Retina (tissue), 1 donor: ENCODE measurements at places on chromosomes 5 and 9.

GRCh38 chr5:607541-608428 is 4.4 kb upstream of the CEP72 start:
- DNase-seq: no peak

- no peak for DNase-seq
These were observed 694.1 kb upstream of the C9orf72 start for GRCh38 chr9:28267351-28267750.

- no peak for DNase-seq
These were observed 81.7 kb upstream of the SPTLC1 start for GRCh38 chr9:92196909-92197308.

DNA sequence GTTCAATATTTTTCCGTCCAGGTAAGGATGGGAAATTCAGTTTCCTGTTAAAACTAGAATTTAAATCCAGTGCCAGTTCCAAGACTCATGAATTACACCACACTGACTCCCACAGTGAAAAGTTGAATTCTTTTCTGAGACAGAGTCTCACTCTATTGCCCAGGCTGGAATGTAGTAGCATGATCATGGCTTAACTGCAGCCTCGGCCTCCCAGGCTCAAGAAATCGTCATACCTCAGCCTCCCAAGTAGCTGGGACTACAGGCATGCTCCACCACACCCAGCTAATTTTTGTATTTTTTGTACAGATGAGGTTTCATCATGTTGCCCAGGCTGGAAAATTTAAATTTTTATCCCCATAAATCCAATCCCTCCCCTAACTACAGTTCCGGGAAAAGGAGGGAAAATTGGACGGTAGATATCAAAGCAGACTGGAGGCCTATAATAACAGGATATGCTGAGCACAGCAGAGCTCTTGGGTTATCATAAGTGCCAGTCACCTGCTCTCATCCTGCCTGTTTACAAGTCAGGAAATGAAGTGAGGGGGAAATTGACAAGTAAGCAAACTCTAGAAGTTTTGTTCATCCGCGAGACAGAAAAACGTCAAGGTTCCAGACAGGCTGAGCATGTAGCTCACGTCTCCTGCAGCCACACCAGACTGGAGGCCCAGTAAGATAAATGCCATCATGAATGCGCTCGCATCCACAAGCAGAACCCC is 105.7 kb downstream of the UGCG start:
- no peak for DNase-seq

DNA sequence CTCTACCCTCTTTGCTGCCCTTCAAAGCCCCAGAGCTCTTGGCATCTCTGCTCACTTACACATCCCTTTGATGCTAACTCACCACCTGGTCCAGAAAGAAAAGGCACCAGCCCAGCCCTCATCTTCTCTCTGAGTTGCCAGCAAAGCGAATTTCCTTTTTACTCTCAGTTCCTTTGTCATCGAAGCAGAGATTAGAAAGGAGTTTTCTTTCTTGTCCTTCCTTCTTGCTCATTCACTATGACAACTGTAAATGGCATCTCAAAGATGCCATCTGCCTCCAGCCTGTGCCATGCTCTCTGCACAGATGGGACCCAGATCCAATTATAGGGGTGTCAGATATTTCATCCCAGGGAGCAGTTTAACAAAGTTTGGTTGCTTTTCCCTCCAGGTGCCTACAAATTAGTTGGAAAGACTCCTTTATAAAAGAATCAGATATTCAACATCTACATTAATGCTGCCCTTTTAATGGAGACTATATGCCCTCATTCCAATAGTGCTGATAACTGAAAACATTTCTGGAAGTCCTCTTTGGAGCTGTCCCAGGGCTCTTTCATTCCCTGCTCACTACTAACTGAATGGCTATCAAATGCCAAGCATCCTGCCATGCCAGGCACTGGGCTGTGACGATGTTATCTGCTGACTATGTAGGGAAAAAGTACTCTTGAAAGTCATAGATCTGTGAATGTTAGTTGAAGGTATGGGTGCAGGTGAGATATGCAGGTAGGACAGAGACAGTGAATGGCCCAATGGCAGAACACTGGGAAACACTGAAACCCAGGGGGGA is 58.9 kb downstream of the SUSD1 start:
- no peak for DNase-seq

- DNase-seq: no peak
These were observed 15.3 kb upstream of the AHRR start for GRCh38 chr5:306011-306805.

DNA sequence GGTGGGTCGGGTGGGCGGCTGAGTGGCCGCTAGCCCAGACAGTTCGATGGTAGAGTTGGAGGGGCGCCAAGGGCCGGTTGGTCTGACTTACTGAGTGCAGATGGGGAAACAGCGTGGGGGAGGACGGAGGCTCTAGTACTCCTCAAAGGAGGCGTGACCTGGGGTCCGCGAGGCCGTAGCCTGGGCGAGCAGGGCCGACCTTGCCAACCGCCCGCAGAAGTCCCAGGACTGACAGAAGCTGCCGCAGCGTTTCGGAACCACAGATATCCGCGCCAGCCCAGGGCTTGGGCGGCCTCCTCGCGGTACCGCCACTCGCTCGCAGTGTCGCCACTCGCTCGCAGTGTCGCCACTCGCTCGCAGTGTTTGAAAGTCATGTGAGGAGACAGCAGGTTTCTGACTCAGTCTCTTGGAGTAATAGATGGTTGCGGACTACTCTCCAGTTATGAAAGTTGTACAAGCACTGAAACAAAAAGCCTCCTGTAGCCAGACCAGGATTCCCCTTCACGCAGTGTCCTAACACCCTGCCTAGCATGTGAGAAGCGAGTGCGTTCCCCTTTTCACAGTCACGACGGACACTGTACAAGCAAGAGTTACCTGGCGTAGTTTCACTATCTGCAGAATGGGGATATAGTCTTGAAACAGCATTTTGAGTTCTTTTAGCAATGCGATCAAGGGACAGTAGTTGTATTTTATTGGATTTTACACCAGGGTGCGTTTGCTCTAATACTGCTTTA is 674 bp downstream of the TMEM38B start:
- DNase-seq: no peak

DNA sequence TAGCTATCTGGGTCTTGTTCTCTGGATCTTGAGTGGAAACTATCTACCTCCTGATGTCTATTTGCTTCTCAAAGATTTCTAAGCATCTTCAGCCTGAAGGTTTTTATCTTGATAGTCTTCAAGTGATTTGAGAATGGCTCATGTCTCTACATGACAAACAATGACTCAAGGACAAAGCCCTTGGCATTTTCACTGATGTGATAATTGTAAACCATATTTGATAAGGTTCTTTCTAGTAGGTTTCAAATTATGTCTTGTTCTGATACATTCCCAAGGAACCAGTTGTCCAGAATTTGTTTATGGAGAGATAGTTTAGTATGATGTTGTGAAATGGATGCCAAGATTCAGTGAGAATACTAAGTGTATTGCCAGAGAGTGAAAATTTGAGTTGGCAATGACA is 1079.3 kb upstream of the CDH9 start:
- DNase-seq: no peak

DNA sequence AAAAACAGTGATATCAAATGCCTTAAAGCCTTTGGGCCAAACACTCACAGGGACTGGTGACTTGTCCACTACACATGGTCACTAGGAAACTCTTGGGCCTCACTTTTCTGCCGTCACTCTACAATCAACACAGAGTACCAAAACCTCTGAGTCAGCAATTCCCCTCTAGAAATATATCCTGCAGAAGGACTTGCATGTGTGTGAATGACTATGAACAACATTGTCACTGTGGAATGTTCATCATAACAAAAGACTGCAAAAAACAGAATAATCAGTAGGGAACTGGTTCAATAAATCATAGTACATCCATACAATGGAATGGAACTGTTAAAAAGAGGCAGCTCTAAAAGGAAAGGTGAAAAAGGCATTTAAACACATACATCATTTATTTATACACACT is 44.1 kb upstream of the SMU1 start:
- DNase-seq: no peak

GRCh38 chr5:154059039-154059430 is 20.3 kb downstream of the MFAP3 start:
- DNase-seq: no peak

DNA sequence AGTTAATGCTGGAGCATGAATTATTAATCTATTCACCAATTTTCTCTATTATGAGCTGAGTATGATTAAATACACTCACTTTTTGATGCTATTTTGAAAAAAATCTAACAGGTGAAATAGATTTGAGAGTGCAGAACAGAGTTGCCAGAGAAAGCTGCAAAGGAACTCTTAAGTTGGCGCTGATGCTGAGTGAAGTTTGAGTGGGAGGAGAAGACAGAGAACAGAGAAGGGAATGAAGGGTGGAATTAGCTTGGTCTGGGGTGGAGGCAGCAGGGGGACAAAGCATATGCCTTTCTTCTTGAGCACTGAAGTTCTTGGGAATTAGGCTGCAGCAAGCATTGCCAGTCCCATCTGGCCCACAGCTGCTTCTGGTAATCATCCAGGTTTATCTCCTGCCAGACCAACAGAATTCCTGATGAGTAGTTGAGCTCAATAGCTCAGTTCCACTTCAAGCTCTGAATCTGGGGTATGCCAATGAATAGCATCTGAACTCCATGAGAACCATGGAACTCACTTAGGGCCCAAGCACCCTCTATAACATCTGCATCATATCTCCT is 290.1 kb downstream of the HINT1 start:
- DNase-seq: no peak

DNA sequence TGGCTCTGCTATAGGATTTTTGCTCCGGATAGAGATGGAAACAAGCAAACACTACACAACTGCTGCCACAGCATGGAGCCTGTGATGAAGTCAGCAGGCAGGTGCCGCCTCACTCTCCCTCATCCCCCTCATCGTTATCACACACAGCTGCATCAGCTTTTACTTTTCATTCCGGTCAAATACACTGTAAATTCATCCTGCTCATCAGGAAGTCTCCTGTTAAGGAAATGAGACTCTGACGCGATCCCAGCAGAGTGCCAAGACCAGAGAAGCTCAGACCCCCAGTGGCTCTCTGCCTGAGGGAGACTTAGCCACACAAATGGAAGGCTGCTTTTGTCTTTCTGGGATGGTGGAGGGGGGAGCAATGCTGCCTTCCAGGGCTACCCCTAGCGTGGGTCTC is 270.2 kb downstream of the ELAVL2 start:
- DNase-seq: peak; percentile 64

- no peak for DNase-seq
These were observed 183.7 kb downstream of the TAF11L14 start for GRCh38 chr5:17817990-17818389.

DNA sequence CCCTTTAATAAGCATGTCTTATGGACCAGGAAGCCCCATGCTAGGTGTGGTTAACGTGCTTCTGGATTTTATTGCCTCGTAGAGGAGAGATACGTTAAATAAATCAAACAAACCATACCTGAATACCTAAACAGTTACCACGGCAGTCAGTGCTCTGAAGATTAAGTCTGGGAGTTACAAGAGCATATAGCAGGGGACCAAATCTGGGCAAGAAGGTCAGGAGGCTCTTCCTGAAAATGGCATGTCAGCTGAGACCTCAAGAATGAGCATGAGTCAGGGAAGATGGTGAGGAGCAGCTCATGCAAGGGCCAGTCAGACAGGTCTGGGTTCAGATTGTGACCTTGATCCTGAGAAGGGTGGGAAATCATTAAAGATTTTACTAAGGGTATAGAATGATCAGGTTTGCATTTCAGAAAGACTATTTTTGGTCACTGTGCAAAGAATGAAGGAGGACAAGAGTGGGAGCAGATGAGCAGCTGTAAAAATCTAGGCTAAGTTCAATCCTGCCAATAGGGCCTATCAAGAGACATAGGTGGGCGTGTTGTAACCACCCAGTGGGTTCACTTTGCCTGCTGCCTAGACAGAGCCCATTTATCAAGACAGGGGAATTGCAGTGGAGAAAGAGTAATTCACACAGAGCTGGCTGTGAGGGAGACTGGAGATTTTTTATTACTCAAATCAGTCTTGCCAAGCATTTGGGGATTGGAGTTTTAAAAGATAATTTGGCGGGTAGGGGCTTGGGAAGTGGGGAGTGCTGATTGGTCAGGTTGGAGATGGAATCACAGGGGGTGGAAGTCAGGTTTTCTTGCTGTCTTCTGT is 4.8 kb upstream of the ZNF366 start:
- no peak for DNase-seq

DNA sequence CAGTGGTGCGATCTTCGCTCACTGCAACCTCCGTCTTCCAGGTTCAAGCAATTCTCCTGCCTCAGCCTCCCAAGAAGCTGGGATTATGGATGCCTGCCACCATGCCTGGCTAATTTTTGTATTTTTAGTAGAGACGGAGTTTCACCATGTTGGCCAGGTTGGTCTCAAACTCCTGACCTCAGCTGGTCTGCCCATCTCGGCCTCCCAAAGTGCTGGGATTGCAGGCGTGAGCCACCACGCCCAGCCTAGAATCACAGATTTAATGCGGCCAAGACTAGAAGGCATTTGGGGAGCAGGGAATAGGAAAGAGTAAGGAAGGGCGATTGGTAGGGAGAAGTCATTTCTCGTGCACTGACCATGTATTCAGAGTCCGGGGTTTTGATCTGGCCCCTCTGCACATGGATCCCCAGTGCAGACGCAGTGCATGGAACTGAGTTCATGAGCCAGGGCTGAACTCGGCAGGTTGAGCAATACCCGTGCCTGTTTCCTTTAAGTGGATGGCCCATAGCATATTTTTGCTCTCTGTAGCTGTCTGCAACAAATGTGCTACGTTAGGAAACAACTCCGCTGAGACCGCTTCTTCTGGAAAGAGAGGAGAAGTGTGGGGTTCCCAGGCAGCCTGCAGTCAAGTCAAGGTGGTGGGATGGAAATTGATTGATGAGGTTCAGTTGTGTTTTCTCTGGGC is 3.4 kb upstream of the HMCN2 start:
- no peak for DNase-seq

- DNase-seq: no peak
These were observed 50.2 kb upstream of the ADRA1B start for GRCh38 chr5:159866093-159866492.

- DNase-seq: no peak
These were observed 9.6 kb downstream of the SEC61B start for GRCh38 chr9:99231711-99232110.

DNA sequence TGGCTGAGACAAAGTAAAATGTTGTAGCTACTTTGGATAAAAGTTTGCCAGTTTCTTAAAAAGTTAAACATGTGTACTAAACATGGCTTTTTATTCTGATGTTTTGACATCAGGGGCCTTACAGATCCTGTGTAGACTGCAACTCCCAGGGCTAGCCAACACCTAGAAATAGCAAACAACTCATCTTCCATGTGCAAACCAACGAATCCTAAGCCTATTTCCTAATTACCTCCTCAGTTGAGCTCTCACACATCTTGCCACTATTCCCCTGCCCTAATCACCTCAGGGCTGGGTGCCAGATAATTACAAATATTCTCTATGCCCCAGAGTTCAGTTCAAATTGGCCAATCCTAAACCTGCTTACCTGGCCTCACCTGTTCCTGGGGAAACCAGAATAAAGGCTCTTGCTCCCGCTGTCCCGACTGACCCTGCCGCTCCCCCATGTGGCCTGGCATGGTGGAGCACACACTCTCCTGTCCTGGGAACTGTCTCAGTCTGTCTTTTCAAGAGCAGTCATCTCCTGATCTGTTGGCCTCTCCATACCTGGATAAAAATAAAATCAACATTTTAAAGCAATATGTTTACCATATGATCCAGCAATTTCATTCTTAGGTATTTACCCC is 37.1 kb upstream of the FAM169A start:
- DNase-seq: no peak
